ENCODE measurements at places on chromosomes 4 and X.

DNA sequence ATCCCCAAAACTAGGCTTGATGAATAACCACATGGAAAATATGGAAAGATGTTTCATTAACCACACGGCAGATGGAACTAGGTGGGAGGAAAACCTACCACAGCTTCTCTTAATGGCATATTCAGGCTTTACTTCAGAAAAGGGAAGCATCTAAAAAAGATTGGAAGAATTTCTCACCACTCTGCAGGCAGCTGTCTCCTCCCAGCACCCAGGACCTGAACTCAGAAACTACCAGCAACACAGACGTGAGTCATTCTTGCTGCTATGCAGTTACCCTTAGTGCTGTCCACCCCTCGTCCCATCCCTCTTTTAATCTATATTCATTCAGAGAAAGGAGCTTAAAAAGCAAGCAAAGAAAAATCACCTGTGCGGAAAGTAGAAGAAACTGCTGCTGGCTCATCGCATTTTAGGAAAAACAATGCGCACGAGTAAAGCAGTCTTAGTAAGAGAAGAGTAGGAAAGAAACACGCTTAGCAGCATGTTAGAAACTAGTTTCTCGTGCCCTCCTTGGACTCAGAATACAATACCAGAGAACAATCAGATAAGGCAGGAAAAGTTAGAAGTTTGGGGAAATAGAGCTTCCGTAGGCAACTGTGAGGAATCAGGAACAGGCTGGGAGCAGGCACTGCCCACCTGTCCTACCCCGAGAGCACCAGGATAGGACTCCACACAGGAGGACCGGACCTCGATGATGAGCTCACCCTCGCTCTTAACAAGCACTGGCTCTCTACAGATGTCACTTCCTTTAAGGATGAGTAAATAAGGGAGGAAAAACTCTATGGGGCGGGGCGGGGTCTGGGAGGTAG is 48.1 kb upstream of the ENPP6 start:
- DNase-seq: no peak

- DNase-seq: no peak
Observed at GRCh38 chr4:119682099-119682498, 53.5 kb upstream of the PDE5A start.

DNA sequence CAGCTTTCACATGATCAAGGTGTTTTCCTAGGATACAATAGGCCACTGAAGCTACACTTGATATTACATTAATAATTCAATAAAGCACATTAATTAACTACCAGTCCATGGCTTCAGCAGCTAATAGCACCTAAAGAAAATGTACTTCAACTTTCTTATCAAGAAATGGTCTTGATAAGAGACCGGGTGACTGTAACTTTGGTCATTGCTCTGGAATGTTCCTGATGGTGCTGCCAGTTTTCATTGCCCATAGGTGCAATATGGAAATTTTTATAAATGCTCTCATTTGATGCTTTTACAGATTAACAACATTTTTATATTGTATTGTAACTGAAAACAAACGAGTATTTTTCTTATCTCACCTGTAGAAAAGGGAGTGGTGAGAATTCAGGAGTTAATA is 165.4 kb downstream of the SHROOM3 start:
- peak; percentile 44 for DNase-seq

- no peak for DNase-seq
Observed at GRCh38 chrX:38332505-38332904, 5.2 kb upstream of the RPGR start.

GRCh38 chrX:69232945-69233344 is 67.7 kb upstream of the PJA1 start:
- DNase-seq: no peak

GRCh38 chr4:158356301-158356700 is 146.0 kb downstream of the TMEM144 start:
- no peak for DNase-seq

- DNase-seq: no peak
Observed at GRCh38 chrX:134908356-134908755, 82.4 kb upstream of the SMIM10 start.

GRCh38 chr4:152735906-152736305 is 43.6 kb downstream of the TIGD4 start:
- no peak for DNase-seq

DNA sequence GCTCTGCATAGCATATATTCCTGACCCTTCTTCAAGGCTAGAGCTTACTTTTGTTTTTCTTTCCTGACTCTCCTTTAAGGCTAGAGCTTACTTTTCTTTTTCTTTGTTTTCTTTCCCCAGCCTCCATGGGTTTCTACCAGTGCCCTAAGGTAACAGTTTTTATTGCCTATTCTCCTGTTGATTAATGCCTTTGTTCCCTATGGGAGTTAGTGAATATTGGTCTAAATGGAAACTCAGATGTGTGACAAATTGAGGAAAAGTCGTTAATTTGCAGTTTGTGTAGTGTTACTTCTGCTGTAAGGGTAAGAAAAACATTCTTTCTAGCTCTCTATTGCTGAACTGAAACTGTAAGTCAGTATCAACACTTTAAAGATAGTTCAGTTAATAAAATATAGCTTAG is 358.7 kb downstream of the IL15 start:
- DNase-seq: no peak

DNA sequence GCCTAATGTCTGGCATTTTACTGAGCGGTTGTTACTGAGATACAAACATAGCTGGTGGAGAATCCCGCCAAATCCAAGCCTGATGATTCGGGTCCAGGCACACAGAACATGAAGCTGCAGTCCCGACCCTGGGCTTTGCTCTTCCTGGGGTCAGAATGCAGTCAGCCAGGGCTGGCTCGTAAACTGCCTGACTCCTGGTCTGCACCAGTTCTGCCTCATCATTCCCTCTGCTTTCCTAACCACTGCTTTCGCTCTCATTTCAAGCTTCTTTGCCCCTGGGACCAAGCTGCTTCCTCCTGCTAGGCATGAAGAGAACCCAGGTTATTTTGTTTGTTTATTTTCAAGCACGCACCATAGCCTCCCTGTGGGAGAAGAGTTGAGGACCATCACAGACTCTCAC is 39.3 kb downstream of the GATB start:
- DNase-seq: no peak

- no peak for DNase-seq
Observed at GRCh38 chrX:65750674-65751469, 83.4 kb downstream of the MSN start.

GRCh38 chr4:155541716-155542115 is 124.9 kb upstream of the GUCY1A1 start:
- DNase-seq: no peak

DNA sequence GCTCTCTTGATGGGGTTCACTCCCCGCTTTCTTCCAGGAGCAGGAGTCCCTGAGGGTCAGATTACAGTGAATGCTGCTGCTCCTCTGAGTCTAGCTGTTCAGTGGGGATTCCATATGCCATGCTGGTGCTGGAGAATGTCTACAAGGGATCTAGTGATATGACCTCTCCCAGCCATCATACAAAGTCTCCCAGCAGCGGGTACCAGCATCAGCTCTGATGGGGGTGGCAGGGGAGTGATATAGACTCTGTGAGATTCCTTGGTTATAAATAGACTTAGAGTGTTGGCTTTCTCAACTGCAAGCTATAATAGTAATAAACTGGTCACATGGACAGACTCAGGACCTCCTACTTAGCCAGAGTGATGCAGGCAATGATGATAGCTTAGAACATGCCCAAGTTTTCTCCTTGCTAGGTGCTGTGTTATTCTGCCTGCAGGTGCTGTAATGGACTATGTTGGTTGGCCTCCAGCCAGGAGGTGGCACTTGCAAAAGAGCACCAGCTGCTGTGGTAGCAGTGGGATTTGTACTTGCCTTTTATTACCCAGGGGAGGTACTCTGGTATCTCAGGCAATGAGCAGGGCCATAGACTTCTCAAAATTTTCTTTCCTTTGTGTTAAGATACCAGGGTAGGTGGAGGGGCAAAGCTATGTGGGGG is 202.9 kb downstream of the CHIC1 start:
- peak; percentile 44 for DNase-seq

GRCh38 chr4:26000274-26000950 is 86.4 kb downstream of the SMIM20 start:
- no peak for DNase-seq

DNA sequence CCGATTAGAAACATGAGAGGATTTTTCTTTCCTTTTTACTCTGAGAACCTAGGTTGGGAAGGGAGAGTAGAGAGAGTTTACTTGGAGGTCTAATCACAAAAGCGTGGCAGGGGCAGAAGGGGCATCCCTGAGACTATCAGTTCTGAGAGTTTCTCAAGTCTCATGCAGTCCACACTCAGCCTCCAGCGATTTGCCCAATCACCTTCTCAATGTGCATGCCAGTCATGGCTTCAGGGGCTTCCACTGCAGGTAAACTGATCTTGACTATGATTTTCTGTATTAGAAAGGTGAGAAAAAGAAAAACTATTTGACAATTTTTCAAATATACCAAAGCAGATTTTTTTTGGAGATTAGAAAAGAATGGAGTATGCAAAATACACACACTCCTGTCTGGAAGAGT is 617.1 kb upstream of the ZFP42 start:
- DNase-seq: no peak

GRCh38 chr4:88005076-88005475 is 2.4 kb upstream of the PKD2 start:
- DNase-seq: no peak

- no peak for DNase-seq
Observed at GRCh38 chrX:132165651-132166050, 37.8 kb upstream of the FRMD7 start.

DNA sequence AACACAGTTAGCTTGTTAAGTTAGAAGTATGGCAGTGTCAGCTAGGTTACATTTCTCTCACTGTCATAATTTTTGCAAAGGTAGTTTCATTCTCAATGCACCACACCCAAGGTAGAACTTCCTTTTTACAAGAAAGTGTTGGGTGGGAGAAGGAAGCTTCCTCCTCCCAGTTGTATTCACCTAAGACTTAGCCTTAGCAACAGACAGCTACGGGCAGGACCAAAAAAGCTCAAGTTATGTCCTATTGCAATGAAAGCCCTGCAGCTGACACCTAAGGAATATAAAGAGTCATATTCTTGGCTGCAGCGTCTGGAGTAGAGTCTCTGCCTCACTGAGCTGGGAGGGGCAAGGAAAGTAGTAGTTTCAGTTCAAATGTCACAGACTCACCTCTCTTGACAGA is 25.1 kb upstream of the PRDM8 start:
- DNase-seq: no peak

- no peak for DNase-seq
Observed at GRCh38 chr4:77488882-77489281, 116.7 kb upstream of the CXCL13 start.

- DNase-seq: no peak
Observed at GRCh38 chrX:69028761-69029120, 136.5 kb downstream of the PJA1 start.

DNA sequence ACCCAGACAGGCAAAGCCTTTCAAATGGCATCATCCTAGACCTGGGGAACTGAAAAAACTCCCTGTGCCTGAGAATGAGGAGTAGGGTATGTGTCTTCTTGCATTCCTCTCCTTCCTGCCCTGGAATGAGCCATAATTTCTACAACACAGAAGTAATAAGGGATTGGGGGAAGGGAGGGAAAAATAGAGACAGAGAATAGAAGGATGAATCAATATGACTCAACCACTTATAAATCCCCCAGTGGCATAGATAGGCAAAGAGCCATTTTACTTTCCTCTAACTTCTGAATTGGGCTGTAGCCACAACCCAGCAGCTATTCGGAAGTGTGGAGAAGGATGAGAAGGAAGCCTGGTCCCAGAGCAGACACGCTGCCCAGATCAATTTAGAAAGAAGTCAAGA is 99.9 kb downstream of the NHS start:
- no peak for DNase-seq

DNA sequence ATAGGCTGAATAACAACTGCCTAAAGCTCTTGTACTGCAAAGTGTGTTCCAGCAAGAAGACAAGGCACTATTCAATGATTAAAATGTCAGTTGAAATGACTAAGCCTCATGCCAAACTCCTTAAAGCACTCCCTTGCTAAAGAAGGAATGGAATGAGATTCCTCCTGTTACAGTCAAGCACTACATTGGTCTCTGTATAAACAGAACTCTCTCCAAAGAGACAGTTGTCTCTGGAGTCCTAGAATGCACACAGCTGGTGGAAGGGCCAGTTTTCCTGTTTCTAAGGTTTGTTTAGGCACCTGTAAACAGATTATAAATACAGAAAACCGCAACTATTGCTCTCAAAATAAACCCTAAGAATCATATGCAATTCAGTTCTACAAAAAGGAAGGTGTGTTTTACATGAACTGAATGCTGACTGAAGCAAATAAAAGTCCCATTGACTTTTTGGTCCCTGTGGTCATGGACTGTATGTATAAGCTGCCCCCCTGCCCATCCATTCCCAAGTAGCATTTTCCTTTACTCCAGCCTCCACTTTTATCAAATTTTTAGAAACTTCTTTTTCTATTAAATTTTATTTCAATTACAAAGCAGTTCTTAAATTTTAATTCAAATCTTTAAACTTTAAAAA is 47.0 kb downstream of the FAT1 start:
- DNase-seq: no peak

- no peak for DNase-seq
Observed at GRCh38 chrX:45056428-45057145, 144.1 kb downstream of the DIPK2B start.

DNA sequence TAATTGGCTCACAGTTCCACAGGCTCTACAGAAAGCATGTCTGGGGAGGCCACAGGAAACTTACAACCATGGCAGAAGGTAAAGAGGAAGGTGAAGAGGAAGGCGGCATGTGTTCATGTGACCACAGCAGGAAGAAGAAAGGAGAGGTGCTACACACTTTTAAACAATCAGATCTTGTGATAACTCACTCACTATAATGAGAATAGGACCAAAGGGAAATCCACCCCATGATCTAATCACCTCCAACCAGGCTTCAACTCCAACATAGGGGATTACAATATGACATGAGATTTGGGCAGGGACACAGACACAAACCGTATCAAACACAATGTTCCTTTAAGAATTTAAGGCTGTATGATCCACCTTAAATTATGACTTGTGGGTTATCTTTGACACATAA is 10.5 kb upstream of the PGM2 start:
- no peak for DNase-seq

DNA sequence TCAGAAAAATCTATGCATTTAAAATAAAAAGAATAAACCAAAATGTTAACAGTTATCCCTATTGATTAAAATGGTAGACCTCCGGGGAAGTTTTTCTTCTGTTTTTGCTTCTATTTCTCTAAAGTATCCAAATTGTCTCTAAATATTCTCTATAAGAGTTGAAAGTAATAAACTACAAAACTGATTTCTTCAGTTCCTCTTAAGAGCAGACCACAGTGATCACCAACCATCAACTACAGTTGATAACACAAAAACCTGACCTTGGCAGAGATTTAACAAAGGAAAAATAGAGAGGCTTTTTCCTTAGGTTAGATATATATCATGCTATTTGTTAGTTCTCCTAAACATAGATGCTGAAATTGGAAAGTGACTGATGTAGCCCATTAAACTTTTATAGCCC is 27.3 kb downstream of the DDX60 start:
- DNase-seq: no peak

DNA sequence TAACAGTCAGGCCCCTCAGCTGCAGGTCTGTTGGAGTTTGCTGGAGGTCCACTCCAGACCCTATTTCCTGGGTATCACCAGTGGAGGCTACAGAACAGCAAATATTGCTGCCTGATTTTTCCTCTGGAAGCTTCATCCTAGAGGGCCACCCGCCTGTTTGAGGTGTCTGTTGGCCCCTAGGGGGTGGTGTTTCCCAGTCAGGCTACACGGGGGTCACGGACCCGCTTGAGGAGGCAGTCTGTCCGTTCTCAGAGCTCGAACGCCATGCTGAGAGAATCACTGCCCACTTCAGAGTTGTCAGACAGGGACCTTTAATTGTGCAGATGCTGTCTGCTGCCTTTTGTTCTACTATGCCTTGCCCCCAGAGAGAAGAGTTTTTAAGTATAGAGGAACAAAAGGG is 160.8 kb downstream of the DKK2 start:
- no peak for DNase-seq

GRCh38 chrX:77160301-77160700 is 286.9 kb upstream of the FGF16 start:
- no peak for DNase-seq
